8988T (cell line): ENCODE measurements at places on chromosomes 2 and 18.

- no peak for DNase-seq
Measured at GRCh38 chr2:144924827-144925226, 404.9 kb upstream of the ZEB2 start.

DNA sequence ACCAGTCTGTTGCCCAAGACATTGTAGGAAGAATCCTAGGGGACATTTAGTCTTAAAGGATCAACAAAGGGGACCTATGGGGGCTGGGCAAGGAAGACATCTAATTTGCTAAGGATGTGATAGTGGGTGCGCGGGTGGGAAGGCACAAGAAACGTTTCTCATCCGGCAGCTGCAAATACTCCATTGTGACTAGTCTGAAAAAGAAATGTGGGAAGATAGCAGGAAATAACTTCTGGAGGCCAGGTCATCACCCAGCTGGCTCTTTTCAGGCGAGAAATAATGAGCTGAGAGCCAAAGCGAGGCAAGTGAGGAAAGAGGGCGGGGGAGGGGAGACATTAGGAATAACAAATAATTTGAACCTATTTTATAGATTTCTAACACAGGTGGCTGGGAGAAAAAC is 70.3 kb upstream of the NCK2 start:
- no peak for DNase-seq

DNA sequence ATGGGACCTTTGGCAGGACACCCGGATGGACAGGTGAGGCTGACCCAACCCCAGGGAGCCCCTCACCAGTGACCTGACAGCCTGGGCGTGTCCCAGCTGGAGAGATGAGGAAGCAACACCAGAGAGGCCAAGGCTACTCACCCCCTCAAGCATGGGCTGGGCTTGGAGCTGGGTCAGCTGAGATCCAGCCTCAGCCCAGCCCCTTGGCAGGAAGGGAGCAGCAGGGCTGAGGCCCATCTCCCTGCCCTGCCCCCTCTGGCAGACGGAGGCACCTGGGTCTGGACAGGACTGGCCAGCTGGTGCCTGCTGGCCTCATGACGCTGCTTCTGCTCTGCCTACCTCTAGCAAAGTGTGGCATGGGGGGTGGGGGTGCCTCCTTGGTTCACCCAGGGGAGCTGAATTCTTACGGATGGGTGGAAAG is 37.8 kb downstream of the HS6ST1 start:
- no peak for DNase-seq

DNA sequence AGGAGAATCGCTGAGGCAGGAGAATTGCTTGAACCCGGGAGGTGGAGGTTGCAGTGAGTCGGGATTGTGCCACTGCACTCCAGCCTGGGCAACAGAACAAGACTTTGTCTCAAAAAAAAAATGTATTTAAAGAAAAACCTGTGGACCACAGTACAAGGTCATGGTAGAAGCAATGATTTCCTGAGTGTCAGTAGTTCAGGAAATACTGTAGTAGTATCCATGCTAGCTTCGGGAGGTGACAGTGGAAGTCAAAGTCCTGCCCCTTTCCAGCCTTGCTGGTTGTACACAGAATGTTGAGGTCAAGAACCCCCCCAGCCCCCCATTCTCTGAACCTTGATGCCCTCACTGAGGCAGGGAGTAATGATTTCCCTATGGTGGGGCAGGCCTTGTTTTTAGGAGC is 56.6 kb downstream of the INPP4A start:
- no peak for DNase-seq

DNA sequence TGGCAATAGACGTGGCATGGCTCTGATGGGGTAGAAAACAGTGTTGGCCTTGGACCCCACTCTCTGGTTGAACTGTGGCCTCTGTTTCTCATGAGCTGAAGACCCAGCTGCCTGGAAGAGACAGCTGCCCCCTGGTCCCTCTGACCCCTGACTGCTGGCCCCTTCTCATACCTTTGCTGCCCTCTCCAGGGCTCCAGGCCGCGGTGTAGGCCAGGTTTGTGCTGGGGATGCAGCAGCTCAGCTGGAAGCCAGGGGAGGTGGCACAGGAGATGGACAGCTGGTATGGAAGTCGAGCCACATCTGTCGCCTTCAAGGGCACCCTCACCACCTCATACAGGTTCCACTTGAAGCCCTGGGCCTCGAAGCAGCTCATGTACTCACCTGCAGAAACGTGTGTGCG is 31.7 kb upstream of the SELENOI start:
- no peak for DNase-seq

DNA sequence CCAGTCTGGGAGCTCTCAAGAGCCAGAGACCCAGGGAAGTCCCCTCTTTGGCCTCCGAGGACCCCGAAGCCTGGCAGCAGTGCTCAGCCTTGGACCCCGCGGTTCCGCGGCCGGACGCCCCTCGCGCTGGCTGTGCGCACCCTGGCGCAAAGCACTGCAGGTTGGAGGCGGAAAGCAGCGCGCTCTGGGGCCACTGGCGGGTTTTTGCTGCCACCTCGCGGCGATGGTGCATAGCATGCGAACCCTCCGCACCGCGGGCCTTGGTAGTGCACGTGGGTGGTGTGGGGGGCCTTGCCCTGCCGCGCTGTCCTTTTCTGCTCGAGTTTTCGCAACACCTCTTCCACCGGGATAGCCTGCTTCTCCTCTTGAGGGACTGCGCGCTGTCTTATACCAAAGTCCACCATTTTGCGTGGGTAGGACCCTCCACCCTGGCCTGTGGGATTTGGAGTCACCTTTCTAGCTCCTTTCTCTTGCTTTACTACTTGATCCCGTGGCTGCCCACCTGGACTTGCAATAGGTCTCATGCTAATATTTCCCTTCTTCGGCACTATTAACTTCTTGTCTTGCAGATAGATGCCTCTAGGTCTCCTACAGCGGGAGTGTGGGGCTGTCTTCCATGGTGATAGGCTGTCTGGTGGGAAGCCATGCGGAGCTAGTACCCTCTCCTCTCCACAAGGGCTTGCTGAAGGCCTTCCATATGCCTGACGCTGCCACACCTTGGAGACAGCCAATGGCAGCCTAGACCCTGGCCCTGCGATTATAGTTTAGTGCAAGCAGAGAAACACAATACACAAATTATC is 14.3 kb downstream of the SIX3 start:
- peak; percentile 95 for DNase-seq

DNA sequence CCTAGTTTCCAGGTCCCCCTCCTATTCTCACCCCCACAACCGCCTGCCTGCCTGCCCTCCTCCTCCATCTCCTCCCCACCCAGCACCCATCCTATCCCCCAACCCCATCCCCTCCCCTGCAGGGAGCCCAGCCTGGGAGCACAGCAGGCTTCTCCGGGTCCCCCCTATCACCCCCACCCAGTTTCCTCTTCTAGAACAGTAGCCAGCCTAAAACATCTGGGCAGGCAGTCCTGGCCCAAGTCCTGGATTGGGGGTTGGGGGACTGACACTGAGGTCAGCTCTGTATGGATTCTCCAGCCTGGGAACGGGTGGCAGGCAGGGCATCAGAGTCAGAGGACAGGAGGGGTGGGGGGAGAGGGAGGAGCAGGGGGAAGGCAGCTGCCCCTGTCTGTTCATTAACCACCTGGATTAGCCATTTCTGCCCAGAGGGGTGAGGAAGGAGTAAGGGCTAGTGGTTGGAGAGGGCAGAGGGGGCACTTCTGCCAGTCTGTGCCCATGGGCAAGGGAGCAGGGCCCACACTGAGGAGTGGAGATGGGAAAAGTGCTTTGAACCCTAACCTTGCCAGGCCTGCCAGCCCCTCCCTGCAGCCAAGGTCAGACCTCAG is 60.0 kb downstream of the TNS1 start:
- DNase-seq, result no peak

DNA sequence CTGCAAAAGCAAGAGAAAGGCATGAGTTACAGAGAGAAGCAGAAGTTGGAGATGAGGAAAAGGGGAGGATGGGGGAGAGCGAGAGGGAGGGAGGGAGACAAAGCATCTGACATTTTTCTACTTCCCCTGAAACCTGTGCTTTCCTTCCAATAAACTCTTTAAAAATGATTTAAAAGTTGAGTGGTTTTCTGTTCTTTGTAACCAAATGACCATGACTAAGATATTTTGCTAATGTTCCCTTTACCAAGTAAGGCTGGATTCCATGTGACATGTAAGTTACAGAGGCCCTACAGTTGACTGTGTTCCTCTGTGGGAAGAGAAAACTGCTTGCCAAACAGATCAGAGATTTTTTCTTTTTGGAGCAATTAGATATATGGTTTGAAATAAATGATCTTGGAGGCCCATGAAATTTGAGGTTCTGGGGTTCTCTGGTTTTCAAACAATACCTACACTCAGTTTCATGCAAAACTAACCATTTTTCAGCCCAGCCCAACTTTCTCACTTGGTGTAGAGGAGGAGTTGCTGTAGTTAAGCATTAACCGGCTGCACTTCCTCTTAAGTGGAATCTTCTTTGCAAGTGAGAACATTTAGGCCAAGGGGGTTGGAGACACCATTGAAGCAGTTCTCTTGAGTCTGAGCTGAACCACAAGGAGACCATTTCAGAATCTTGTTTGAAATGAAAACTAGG is 34.5 kb downstream of the INSIG2 start:
- DNase-seq, result no peak

- DNase-seq, result no peak
Measured at GRCh38 chr2:215983581-215984351, 29.6 kb downstream of the MREG start.

DNA sequence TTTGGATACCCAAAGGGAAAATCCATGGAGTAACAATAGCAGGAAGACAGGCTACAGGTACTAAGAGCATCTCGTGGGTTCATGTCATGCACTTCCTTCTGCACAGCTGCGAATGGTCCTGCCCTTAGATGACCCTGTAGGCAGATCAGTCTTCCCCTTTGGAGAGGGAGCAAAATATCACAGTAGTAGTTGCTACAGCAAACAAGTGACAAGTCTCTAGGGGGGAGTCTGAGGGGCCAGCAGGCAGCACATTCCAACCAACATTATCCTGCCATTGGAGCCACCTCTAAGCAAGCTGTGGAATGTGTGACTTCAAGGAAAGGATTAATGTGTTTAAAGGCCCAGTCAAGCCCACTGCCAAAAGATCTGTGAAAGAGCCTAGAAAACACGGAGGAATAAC is 273.2 kb upstream of the PARD3B start:
- DNase-seq, result no peak

GRCh38 chr2:8335801-8336200 is 346.1 kb upstream of the ID2 start:
- no peak for DNase-seq

GRCh38 chr2:43522177-43522576 is 73.7 kb downstream of the THADA start:
- DNase-seq, result no peak

GRCh38 chr2:88596141-88596830 is 31.0 kb downstream of the EIF2AK3 start:
- DNase-seq, result no peak

DNA sequence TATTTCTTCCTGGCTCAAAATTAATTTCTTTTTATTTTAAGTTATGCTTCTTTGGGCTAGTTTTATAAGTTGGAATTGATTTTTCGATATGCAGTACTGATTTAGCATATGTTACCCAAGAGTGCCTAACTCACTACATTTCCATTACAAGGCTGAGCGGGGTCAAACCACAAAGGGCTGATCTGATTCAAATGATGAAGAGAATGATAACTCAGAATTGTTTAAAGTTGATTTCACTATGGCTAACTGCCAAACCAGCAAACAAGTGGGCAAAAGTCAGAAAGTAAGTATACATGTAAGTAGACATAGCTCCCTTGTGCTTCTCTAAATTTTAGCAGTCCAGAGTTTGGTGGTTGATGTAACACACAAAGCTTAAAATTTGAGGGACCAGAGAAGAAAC is 35.6 kb downstream of the RAD51AP2 start:
- no peak for DNase-seq

GRCh38 chr2:235194351-235194750 is 242.5 kb downstream of the SH3BP4 start:
- DNase-seq, result no peak

- DNase-seq, result no peak
Measured at GRCh38 chr2:47087051-47087450, 68.1 kb downstream of the STPG4 start.

DNA sequence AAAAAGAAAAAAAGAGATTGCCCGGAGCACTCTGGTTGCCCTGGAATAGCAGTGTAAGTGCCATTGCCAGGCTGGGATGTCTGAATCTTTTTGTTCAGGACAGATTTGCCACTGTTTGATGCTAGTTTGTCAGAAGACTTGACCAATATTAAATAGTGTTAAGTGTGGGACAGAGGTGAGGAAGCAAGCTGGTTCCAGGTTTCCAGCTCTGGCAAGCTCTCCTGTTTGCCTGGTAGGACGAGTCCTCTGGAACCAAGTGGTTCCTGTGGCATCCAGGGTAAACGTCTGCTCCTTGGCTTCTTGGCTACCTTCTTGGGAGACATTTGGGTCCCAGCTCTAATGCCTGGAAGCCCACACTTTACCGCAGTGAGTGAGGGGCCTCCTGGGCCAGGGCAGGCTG is 20.8 kb upstream of the IGFBP5 start:
- DNase-seq, result no peak

DNA sequence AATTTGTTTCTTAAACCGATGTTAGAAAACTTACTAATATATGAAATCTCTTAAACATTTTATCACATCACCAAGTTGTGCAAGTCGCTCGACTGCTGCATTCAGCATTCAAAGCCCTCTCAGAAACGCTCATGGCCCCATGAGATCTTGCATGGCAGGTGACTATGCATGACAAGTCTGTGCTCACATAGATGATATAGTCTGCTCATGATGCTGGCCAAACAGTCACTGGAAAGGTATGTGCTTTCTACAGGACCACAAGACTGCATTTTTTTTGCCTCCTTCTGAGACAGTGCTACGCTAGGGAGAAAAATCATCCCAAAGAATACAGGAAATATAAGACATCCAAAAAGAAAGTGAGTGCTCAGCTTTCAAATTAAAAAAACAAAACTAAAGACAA is 98.3 kb upstream of the ZBTB14 start:
- no peak for DNase-seq

- peak; percentile 38 for DNase-seq
Measured at GRCh38 chr2:36438449-36438977, 82.9 kb downstream of the CRIM1 start.

- no peak for DNase-seq
Measured at GRCh38 chr2:16824472-16824871, 158.8 kb upstream of the CYRIA start.

DNA sequence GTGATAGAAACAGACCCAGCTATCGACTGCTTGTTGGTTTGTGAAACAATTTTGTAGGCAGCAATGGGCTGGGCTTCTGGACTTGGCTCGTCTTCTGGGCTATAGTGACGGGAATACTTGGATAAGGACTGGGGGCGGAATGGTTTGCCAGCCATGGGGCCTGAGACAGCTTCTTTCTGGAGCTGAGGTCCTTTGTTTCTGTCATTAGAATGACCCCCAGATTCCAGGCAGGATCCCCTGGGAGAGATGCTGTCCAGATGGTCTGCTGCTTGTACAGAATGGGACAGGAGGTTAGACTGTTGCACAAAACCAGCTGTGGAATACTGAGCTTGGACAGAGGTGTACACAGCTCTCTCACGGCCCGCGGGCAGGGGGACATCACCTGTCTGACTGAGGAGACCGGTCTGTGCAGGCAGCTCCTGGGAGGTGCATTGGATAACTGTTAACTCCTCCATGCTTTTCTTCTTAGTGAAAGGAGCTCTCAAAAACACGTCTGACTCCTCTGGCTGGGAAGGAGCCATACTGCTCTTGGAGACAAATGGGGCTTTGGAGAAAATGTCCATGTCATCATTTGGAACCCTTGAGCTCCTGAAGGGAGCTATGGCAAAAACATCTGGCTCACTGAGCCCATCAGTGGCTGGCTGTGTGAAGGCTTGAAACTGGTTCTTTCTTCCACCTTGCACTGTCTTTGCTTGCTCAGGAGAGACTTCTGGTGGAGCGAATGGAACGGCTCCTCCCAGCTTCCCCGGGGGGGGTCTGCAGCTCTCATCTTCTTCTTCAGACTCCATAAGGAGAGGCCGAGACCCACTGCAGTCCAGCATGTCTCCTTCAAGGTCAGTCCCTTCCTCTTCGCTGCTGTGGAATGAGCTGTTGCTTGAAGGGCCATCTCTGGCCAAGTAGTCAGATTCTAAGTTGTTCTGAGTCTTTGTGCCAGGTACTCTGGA is 28.6 kb upstream of the NFU1 start:
- no peak for DNase-seq
